ENCODE measurements at places on chromosomes 12 and 14.

DNA sequence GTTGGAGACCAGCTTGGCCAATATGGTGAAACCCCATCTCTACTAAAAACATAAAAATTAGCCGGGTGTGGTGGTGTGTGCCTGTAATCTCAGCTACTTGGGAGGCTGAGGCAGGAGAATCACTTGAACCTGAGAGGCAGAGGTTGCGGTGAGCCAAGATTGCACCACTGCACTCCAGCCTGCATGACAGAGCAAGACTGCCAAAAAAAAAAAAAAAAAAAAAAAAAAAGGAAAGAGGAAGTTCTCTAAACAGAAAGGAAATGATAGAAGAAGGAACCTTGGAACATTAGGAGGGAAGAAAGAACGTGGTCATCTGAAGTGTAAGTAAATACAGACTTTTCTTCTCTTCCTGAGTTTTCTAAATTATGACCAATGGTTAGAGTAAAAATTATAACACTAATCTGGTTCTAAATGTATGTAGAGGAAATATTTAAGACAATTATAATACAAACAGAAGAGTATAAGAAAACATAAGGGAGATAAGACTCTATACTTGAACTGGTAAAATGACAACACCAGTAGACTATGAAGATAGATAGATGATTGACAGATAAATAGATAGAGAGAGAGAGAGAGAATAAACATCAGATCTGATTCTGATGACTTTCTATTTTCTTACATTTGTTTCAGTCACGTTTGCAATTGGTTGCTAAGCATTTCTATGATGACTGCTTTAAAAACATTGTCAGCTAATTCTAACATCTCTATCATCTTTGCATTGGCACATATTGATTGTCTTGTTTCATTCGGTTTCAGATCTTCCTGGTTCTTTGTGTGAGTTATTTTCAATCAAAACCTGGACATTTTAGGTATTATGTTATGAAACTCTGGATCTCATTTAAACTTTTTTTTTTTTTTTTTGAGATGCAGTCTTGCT is 12.9 kb upstream of the CORO1C start:
- DNase-seq: no peak

DNA sequence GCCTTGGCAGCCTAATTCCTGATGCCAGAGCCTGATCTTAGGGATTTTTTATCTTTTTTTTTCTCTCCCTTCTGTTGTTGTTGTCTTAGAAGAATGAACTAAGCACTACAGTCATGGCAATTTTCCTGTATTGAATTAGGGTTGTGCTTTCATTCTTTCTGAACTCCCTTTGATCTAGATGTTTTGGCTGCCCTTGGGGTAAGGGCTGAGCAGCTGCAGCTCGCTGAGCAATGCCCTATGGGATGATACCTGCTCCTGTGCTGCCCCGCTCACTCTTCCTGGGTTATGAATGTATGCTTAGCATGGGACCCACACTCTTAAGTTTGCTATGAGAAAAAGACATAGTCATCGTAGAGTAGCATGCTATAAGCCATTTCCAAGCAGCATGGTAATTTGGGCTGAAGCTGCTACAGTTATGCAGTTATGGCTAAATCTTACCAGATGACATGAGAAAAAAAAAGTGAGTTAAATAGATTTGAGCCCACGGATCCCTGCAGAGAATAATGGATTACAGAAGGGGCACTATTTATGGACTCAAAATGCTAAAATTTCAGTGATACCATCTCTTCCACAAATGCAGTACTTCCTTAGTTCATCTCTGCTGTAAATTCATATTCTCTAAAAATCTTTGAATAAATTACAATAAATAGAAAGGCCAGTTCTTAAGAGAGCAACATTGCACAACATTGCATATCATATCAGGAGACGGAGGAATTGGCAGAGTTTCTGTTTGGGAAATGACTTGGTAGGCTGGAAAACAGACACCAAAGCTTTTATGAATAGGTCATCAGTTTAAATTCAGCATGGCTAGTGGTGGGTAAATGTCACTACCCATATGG is 79.2 kb upstream of the PTHLH start:
- no peak for DNase-seq

- no peak for DNase-seq
These were observed 188.5 kb downstream of the CCDC91 start for GRCh38 chr12:28378736-28379135.

GRCh38 chr12:119649202-119649808 is 18.6 kb upstream of the PRKAB1 start:
- DNase-seq: no peak

- DNase-seq: no peak
These were observed 77.2 kb upstream of the RFLNA start for GRCh38 chr12:124217508-124218242.

GRCh38 chr12:92143258-92143657 is 2.4 kb downstream of the BTG1 start:
- no peak for DNase-seq
